ENCODE measurements at places on chromosomes 5 and 9.

- no peak for DNase-seq
These were observed 4.4 kb downstream of the NPM1 start for GRCh38 chr5:171391996-171392577.

- no peak for DNase-seq
These were observed 2.3 kb upstream of the SLC12A2 start for GRCh38 chr5:128081111-128081851.

DNA sequence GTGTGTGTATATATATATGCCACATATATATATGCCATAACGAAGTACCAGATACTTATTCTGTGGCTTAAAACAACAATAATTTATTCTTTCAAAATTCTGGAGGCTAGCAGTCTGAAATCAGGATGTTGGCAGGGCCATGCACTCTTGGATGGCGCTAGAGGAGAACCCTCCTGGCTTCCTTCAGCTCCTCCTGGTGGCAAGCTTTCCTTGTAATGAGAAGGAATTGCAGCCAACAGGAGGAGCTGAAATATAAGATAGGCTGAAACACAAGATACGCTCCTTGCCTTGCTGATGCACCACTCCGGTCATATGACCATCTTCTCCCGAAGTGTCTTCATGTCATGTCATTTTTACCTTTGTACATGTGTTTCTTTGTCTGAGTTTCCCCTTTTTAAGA, 368.1 kb upstream of the CTNND2 start:
- DNase-seq, result no peak

- DNase-seq, result no peak
These were observed 731 bp downstream of the PRR16 start for GRCh38 chr5:120464627-120465435.

GRCh38 chr5:141951332-141951781, 6.6 kb downstream of the PCDH12 start:
- no peak for DNase-seq

GRCh38 chr5:53476531-53477480, 3.6 kb upstream of the FST start:
- no peak for DNase-seq

GRCh38 chr5:169288066-169288930, 12.6 kb downstream of the SLIT3 start:
- DNase-seq, result no peak

DNA sequence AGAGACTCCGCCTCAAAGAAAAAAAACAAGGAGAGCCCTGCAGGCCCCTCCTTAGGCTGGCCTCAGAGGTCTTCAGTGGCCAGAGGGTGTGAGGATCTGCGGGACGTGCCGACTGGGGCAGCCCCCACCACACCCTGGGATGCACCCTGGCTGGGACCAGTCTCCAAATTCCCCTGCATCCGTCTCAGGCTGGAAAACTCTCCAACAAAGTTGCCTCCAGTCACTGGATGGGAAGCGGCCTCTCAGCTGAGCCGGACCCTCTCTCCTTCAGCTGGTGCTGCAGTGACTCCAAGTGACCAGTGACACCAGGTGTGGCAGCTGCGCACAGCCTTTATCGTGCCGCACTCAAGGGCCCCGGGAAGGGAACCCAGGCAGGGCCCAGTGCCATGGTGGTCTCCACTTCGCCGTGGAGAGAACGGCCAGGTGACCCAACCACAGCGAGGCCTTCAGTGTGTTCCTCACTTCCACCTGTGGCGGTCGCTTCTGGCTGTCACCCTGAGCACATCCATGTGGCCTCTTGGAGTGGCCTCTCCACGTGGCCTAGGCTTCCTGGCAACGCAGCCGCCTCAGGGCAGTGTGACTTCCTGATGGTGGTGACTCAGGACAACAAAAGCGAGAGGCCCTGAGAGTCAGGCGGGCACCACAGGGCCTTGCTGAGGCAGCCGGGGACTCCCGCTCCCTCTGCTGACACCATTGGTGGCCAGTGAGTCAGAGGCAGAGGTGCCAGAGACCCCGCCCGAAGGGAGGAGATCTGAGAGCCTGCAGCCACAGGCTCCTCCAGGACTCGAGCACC, 19.3 kb upstream of the CAMSAP1 start:
- no peak for DNase-seq

- no peak for DNase-seq
These were observed 72.6 kb downstream of the VAV2 start for GRCh38 chr9:133919253-133920115.

- DNase-seq, result no peak
These were observed 18.1 kb downstream of the TCF7 start for GRCh38 chr5:134132372-134133187.

- no peak for DNase-seq
These were observed 57.8 kb upstream of the CCDC112 start for GRCh38 chr5:115354246-115354645.

- no peak for DNase-seq
These were observed 17.1 kb upstream of the DAB2 start for GRCh38 chr5:39441838-39442237.

- DNase-seq, result no peak
These were observed 14.2 kb upstream of the ZBED3 start for GRCh38 chr5:77101298-77101697.

DNA sequence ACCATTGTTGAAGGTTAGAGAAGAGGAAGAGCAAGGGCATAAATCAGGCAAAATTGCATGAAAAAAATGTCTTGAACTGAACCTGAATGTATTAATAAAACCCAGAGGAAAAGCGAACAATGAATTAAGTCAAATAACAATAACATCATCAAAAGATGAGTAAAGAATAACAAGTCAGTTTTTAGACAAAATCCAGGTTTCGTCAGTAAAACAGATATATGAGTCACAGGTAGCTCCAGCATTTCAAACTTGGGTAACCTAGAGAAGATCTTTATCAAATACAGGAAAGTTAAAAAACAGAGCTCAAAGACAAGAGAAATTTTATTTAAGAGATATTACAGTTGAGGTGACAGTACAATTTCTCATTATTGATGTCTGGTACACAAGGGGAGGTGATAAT, 332.4 kb downstream of the EFNA5 start:
- DNase-seq, result no peak

DNA sequence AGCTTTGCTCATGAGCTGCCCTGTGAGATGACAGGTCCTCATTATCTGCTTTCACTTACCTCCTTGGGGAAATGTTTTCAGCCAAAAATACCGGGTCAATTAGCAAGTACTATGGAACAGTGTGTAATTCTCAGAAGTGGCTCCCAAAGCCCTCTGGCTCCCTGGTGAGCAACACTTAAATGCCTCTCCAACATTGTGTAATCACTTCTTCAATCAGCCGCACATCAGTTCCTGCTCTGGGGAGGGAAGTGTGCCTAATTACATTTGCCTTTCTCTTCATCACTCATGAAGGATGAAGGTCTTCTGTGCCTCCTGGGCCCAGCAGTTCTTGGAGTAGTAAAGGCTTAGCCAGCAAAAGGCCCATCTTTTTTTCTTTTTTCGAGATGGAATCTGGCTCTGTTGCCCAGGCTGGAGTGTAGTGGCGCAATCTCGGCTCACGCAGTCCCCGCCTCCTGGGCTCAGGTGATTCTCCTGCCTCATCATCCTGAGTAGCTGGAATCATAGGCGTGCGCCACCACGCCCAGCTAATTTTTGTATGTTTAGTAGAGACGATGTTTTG, 23.1 kb downstream of the NIM1K start:
- DNase-seq, result no peak

- DNase-seq, result no peak
These were observed 75.1 kb upstream of the RANBP6 start for GRCh38 chr9:6090277-6091210.

GRCh38 chr5:173592050-173592669, 24.3 kb downstream of the BOD1 start:
- no peak for DNase-seq

- no peak for DNase-seq
These were observed 143.3 kb upstream of the SMARCA2 start for GRCh38 chr9:1871626-1872419.

DNA sequence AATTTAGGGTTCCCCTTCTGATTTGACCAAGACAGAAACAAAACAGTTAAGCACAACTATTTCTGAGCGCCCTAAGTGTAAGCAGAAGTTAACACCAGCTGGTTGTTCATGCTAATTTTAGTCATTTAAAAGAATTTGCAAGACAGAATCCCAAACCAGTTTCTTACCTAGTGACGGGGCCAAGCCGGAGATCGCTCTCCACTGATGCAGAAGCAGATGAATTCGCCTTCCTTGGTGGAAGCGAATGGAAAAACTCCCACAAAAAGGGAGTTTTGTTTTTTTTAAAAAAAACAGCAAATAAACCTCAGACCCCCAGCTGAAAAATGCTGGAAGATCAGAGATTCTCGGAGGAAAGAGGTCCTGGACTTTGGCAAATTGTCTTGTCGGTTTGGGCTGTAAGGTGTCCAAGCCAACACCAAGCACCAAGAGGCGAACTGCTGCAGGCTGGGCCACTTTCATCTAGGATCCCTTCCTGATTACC, 47.4 kb upstream of the GLDC start:
- no peak for DNase-seq

DNA sequence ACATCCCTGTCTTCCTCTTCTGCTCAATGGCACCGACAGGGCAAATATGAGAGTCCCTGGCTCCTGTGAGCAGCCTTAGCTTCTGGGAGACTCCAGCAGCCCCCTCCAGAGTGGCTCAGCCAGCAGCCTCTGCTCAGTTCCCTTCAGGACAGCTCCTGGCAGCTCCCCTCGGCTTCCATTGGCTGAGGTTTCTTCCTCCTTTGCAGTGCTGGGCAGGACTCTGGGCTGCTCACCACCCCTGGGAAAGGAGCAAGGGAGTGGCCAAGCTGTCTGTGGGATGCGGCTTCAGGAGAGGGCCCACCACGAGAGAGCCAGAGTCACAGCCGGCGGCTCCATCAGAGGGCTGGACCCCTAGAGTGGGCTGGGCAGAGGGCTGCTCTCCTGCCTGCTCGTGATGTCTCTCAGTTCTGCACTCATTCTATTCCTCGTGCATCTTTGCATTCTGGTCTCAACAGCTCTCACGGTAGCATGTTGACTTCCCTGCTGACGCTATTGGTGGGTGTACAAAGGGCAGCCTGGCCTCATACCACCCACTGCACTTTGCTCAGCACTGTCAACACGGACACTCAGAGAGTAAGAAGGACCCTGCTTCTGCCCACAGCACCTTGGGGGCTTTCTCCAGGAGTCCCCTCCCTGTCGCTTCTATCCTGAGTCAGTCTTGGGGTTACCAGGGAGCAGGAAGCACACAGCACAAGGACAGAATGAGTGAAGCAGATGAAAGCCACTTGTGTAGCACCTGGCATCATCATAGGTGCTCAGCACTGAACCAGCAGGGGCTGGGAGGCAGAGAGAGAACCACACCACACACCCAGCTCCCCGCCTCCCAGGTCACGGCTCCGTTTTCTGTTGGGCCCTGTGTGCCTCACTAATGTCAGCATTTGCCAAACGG, 80.9 kb upstream of the ALDH1B1 start:
- DNase-seq, result no peak

- no peak for DNase-seq
These were observed 113.4 kb upstream of the CNTLN start for GRCh38 chr9:17021387-17021970.

GRCh38 chr5:126981701-126982100, 48.7 kb downstream of the MARCHF3 start:
- no peak for DNase-seq

- DNase-seq, result no peak
These were observed 289.7 kb upstream of the SEMA6A start for GRCh38 chr5:116864157-116864837.

- DNase-seq, result peak; percentile 33
These were observed 5.6 kb downstream of the AMBP start for GRCh38 chr9:114072184-114073140.

DNA sequence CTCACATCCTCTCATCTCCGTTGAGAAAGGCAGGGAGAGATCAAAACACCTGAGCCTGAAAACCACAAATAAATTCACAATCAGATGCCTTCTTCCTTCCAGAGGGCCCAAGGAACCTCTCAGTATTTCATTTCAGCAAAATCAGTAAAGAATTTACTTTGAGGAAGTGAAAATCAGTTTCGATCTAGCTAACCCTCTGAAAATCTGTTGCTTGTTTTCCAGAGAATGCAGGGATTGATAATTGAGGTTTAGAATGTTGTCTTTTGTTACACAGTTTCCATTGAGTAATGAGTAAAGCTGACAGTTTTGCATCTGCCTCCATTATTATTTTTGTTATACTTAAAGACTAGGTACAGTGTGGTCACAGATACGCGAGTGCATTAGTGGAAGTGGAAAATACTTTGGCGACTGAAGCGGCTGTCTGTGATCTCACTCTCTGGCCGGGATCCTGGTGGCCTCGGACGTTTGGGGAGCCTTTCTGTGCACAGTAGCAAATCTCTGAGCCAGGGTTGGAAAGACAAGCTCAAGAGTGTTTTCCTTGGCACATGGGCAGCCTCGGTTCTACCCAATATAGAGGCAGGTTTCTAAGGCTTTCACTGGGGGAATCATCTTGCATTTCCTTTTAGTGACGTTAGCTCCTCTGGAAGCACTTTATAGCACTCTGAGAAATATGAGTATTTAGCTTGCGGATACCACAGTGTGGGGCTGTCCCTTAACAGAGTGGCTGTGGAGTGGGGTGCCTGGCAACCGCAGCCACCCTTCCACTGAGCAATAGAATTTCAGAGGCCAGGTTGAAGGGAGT, 32.2 kb upstream of the ANGPTL2 start:
- no peak for DNase-seq

DNA sequence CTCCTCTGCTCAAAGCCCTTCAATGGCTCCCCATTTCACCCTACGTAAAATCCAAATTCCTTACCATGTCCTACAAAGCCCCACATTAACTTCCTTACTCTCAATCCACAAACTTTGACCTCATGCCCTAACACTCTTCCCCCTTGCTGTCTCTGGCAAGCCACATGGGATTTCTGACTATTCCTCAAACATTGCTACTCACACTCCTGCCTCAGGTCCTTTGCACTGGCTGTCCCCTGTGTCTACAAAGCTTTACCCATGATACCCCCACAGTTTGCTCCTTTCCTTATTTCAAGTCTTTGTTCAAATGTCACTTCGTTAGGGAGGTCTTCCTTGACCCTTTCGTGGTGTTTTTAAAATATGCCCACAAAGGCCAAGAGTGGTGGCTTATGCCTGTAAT, 40.4 kb upstream of the MATR3 start:
- no peak for DNase-seq

DNA sequence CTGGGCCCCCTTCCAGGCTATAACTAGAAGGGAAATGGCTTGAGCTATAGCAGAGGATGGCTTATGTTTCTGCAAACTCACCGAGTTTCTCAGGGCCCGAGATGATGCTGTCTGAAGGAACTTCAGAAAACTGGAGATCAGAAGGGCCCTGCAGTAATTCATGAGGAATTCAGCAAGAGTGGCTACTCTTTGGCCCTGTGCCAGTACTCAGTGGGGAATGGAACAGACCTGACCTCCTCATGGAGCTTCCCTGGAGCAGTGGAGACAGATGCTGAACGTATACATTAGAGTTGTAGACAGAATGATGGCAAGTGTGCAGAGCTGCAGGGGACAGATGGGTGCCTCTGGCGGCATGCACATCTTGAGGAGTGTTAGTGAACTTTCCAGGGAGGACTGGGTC, 17.3 kb upstream of the SMIM32 start:
- DNase-seq, result no peak

GRCh38 chr5:84290673-84291072, 94.0 kb downstream of the EDIL3 start:
- no peak for DNase-seq

All from NCI-H1092 (cell line).